Activated CD8-positive, alpha-beta memory T cell treated with anti-CD3 and anti-CD28 coated beads for 48 hours (primary cell): ENCODE measurements at places on chromosomes 1 and 21.

DNA sequence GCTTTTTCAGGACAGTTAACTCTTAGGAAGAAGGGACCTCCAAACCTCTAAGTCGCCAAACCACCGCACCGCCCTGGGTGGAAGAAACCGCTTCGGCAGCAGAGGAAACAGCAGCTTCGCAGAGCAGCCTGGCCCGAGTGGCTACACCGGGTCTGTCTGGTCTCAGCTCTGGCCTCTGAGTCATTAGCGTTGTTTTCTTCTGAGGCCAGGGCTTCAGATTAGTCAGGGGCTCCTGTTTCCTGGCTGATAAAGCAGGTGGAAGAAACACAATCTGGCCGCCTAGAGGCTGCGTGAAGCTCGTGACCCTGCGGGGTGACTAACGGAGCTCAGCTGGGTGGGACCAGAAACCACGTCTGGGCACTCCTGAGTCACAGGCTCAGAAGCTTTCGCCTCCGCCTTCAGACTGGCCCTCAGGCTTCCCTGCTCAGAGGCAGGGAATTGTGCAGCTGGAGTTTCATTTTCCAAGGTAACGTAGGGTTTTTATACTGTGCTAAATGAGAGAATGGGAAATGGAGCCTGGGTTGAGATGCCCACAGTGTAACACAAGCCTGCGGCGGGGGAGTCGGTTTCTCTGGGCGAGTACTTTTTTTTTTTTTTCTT is 44.9 kb downstream of the CHAF1B start:
- peak; percentile 23 for DNase-seq

DNA sequence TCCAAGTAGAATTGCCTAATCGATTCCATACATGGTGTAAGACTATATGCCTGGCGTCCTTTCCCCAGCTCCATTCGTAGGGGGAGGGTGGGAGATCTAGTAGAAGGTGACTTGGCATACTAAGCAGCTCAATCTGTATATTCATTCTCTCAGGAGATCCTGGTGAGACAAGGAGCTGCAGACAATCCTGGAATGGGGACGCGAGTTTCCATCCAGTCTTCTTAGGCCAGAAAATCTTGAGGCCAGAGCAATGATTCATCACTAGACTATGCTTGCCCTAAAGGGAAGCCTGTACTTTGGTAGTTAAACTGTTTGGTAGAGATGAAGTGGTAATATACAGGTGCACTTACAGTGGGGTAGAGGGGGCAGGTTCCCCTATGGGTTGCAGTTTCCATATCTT is 468.7 kb downstream of the ADGRL2 start:
- no peak for DNase-seq

DNA sequence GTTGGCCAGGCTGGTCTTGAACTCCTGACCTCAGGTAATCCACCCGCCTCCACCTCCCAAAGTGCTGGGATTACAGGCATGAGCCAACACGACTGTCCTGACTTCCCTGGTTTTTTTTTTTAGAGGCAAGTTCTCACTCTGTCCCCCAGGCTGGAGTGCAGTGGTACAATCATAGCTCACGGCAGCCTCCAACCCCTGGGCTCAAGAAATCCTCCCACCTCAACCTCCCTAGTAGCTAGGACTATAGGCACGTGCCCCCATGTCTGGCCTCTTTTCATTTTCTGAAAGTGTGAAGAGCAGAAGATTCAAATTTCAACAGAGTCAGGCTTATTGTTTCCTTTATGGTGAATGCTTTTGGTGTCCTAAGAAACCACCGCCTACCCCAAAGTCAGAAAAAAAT is 21.7 kb upstream of the SOX13 start:
- no peak for DNase-seq

- no peak for DNase-seq
Observed at GRCh38 chr1:222786121-222786520, 28.7 kb upstream of the DISP1 start.

DNA sequence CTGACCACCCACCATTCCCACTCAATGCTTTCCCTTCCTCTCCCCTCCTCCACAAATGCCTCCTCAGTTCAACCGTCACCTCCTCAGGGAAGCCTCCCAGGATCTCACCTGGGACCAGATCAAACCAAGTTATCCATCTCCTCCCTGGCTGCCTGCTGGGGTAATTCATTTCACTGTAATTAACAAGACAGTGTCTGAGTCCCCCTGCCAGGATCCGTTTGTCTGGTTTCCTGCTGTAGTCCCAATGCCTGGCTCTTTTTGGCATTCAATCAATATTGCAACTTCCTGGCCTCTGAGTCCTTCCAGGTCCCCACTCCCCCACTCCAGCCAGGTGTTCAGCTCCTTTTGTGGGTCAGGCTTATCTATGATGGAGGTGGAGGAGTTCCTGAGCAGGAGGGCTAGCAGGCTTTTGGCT is 687.7 kb downstream of the PTPRU start:
- DNase-seq: no peak

GRCh38 chr1:167249702-167250101 is 29.0 kb downstream of the POU2F1 start:
- no peak for DNase-seq

- DNase-seq: no peak
Observed at GRCh38 chr21:45950740-45951515, 30.6 kb upstream of the COL6A1 start.

DNA sequence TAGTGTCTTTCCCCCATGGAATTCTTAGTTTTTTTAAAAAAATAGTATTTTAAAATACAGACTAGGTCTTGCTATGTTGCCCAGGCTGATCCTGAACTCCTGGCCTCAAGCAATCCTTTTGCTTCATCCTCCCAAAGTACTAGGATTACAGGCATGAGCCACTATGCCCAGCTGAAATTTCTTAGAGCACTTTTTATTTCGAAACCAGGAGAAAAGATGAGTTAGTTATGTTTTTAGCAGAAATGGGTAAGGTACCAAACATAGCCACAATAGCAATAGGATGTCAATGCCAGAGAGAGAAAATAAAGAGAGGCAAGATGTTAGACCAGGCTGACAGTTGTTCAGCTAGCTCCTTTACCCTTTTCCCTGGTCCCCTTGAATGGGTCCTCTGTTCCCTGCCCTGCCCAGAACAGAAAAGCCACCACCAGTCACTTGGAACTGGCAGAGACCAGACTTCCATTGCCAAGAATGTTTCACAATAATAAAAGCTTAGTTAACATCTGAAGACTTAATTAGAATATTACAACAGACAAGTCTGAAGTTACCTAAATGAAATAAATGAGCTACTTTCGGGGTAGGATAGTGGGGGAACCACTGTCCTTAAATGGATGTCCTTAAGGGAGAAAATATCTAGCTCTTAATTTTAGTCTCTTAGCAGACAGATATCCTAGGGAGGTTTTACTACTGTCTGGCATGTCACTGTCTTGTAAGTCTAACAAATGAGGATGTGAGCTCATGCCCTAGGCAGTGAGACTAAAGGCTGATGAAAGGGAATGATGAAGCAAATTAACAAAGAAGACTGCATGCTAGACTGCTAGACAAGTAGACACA is 54.3 kb downstream of the ABL2 start:
- no peak for DNase-seq

GRCh38 chr21:37429356-37429755 is 62.8 kb downstream of the DYRK1A start:
- no peak for DNase-seq

DNA sequence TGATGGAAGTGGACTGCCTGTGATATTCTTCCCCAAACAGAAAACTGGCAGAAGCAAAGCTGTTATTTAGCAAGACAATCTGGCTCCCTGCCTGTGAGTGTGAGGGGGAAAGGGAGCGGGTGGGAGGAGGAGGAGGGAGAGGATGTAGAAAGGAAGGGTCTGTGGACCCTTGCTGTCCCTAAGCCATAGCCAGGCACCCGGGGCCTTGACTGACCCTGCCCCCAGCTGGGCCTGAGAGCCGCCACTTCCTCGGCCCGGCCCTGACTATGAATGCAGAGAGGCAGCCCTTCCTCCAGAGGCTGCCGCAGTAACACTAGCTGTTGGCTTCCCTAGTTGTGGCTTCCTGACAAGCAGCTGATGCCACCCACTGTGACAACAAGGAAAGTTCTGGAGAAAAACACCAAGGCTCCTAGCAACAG is 13.9 kb downstream of the PLA2G2F start:
- DNase-seq: no peak

- DNase-seq: no peak
Observed at GRCh38 chr21:31900121-31900895, 27.5 kb downstream of the HUNK start.

- no peak for DNase-seq
Observed at GRCh38 chr1:26345718-26346117, 8.2 kb downstream of the CRYBG2 start.

DNA sequence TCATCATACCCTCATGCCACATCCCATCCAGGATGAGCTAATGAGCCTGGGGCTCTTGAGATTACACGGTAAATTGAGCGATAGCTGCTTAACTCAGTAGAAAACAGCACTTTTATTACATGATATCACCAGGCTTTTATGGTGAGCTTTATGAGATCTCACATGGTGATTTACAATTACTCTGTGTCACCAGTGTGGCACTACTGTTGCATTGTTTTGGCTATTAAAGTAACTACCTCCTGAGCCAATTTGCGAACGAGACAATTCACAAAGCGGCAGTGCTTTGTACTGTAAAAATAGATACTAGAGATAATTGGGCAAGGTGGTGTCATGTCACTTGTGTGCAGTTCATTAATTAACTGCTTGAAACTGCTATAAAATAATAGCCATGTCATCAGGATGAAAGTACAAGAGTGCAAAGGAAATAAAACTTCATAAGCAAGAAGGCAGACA is 767.7 kb upstream of the ADGRL2 start:
- no peak for DNase-seq

GRCh38 chr1:11804666-11805421 is 920 bp downstream of the MTHFR start:
- DNase-seq: no peak

GRCh38 chr1:32357614-32358013 is 4.7 kb downstream of the FAM229A start:
- DNase-seq: no peak

DNA sequence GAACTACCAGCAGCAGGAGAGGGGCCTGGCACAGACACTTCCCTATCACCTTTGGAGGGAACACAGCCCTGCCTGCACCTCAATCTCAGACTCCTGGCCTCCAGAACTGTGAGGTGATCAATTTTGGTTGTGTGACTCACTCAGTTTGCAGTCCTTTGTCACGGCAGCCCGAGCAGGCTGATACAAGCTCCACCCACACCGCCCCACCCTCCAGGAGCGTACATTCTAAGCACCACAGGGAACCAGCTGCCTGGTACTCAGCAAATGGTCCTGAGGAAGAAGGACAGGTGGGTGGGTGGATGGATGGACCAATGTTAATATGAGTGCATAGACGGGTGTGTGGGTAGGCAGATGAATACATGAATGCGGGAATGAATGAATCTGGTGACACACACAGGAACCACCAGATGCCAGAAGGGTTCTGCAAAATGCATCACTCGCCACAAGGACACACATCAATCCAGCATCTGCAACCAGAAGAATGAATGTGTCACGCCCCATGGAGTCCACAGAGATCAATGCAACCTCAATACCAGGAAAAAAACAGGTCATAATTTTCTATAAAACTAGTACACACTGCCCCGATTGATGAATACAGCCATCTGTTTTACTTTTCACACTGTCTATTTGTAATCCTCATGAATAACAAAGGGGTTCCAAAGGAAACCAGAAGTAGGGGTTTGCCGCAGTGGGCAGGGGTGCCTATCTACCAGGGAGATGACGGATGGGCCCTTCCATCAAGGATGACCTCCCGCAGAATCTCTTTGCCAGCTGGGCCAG is 284.5 kb downstream of the NPHP4 start:
- no peak for DNase-seq

GRCh38 chr1:204962742-204963632 is 80.0 kb upstream of the CNTN2 start:
- DNase-seq: no peak

GRCh38 chr21:15058854-15059263 is 5.9 kb downstream of the NRIP1 start:
- no peak for DNase-seq

DNA sequence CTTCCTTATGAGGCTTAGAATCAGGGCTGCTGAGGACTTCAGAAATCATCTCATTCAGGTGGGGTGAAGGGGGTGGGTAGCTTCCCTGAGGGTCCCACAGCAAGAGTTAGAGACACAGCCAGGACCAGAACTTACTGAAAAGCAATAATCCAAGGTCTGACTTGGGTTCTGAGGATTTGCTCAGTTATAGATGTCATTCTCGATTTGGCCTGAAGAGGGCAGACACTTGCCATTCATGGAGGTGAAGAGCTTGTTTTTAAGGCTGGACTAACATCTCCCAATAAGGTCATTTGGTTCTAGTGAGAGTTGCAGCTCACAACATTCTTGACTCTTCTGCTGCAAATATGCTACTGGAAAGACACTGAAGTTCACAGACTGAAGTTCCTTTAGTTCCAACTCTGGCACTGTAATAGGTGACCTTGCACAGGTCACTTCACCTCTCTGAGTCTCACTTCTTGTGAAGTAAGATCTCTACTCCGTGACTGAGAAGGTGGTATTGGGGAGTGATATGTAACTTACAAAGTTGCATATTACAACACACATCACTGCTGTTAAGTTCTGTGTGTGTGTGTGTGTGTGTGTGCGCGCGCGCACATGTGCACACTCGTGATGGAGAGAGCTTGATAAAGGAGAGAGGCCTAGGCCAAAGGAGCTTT is 69.8 kb upstream of the DIRAS3 start:
- DNase-seq: no peak

DNA sequence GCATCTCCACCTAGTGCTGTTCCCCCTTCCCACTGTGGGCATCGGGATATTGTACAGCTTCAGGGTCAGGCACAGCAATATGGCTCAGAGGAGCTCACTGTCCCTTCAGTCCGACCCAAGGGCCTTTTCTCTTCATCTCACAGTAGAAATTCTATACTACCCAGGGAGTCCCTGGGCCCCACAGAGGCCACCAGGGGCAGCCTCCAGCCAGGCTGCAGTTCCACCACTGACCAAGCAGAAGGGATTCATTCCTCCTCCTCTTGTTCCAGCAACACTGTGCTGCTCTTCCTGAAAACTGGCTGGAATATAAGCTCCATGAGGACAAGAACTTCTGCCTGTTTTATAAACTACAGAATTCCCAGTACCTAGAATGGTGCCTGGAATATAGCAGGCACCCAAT is 70.5 kb downstream of the CD34 start:
- no peak for DNase-seq

- DNase-seq: no peak
Observed at GRCh38 chr1:40122855-40123254, 25.8 kb upstream of the PPT1 start.

DNA sequence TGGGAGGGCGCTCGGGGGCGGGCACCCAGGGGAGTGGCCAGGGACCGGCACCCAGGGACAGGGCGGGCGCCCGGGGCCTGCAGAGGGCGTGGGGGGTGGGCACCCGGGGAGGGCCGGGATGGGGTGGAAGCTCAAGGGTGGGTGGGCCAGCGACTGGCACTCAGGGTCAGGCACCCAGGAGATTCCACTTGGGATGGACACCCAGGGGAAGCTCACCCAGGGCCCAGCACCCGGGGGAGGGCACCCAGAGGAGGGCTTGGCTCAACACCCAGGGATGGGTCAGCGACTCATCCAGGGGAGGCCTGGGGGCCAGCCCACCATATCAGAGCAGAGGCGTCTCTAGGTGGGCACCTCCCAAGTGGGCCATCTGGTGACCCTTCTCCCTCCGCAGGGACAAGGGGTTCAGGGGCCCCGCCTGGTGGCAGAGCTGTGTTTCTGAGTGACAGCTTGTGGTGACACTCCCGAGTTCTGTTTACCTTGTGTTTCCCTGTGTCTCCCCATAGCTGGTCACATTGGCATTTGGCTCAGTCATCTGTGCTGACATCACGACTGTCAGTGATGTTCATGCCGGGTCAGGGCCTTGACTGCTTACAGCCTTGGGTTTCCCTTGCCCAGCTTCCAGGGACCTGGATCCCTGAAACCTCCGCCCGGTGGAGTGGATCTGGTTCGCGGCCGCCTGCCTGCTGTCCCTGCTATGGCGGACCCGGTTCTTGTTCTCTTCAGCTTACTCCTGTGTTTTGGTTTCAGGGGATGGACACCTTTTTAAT is 749 bp downstream of the IBA57 start:
- DNase-seq: peak; percentile 26
